Activated T-helper 1 cell treated with anti-CD3 and anti-CD28 coated beads, Interleukin-12 subunit alpha, Interleukin-12 subunit beta, Interleukin-2, Interleukin-4 antibody, amounts not matched to agents 30 ng/mL and 10 ng/mL and 1 ng/mL, durations not matched to agents 14 hours and 24 hours and 36 hours (primary cell): ENCODE measurements at places on chromosomes 2 and 18.

GRCh38 chr2:16013359-16013911 lies 73.1 kb downstream of the MYCN start:
- no peak for DNase-seq
- H3K27ac ChIP-seq: no peak overlapping the region
- no peaks in the 10 kb centered on the region for H3K4me1 ChIP-seq
- H3K36me3 ChIP-seq: no peaks in the 10 kb centered on the region
- H3K4me3 ChIP-seq: no peak overlapping the region
- H3K27me3 ChIP-seq: peaks cover 18% of the 10 kb centered on the region

GRCh38 chr18:29871246-29871645 lies 1171.3 kb downstream of the DSC3 start:
- H3K4me1 ChIP-seq: no peaks in the 10 kb centered on the region
- no peak for DNase-seq
- H3K27me3 ChIP-seq: no peaks in the 10 kb centered on the region
- H3K4me3 ChIP-seq: no peak overlapping the region

DNA sequence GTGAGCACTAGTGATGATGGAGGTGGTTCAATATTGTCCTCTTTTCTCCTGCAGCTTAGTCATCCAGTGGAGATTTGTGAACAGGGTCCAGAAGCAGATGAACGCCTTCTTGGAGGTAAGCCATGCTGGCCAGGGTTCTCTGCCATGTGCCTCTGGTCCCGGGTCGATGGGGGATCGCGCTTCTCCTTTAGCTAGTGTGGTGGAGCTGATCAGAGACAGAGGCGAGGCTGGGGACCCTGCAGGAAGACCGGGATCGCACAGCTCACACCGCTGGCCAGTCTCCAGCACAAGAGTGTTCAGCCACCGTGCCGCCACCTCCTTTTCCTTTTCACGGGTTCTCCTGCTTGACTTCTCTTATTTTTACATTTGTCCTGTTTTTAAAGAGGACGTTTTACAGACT lies 243.4 kb downstream of the ALPK2 start:
- no peaks in the 10 kb centered on the region for H3K27me3 ChIP-seq
- DNase-seq: no peak
- H3K4me3 ChIP-seq: no peak overlapping the region
- H3K4me1 ChIP-seq: no peaks in the 10 kb centered on the region
- H3K27ac ChIP-seq: no peak overlapping the region

GRCh38 chr2:10581021-10581420 lies 108.8 kb downstream of the NOL10 start:
- no peak overlapping the region for H3K4me3 ChIP-seq
- H3K27me3 ChIP-seq: no peaks in the 10 kb centered on the region
- H3K27ac ChIP-seq: no peak overlapping the region
- H3K4me1 ChIP-seq: peaks cover 6% of the 10 kb centered on the region
- DNase-seq: no peak

GRCh38 chr2:127359520-127359919 lies 28.3 kb downstream of the MAP3K2 start:
- H3K4me1 ChIP-seq: peaks cover 37% of the 10 kb centered on the region
- H3K4me3 ChIP-seq: no peak overlapping the region
- H3K36me3 ChIP-seq: peaks cover 3% of the 10 kb centered on the region
- H3K27ac ChIP-seq: no peak overlapping the region

- DNase-seq: no peak
- H3K36me3 ChIP-seq: no peaks in the 10 kb centered on the region
- no peaks in the 10 kb centered on the region for H3K27me3 ChIP-seq
- no peak overlapping the region for H3K4me3 ChIP-seq
- no peaks in the 10 kb centered on the region for H3K4me1 ChIP-seq
These were observed 1096.6 kb downstream of the TSN start for GRCh38 chr2:122851972-122852531.

DNA sequence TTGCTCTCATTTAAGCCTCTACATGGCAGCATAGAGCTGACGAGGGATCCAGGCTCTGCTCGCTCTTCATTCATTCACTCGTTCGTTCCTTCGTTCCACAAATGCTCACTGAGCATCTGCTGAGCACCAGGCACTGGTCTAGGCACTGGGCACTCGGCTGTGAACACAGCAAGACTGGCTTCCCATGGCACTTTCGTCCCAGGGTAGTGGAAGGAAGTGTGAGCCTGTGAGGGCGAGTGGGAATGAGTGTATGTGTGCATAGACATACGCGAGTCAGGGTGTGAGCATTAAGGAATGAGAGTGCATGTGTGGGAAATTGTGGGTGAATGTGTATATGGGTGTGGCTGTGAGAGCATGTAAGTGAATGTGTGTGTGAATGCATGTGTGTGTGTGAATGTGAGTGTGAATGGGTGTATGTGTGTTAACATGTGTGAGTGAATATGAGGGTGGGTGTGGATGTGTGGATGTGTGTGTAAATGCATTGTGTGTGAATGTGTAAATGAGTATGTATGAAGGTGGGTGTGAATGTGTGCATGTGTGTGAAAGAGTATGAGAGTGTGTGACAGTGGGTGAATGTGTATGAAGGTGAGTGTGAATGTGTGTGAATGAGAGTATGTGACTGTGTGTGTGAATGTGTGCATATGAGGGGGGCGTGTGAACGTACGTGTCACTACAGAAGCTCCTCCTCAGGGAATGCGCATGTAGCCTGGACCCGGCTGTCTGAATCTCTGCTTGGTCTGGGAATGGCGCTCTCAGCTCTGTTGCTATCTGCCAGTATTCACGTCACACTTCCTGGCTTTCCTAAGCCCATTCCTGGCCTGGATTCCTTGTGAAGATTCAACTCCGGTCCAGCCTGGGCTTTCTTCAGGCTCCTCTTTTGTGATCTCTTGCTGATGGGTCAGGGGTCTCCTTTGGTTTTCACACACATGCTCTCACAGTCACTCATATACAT lies 28.8 kb downstream of the SNORC start:
- no peaks in the 10 kb centered on the region for H3K4me1 ChIP-seq
- no peak overlapping the region for H3K27ac ChIP-seq
- no peak for DNase-seq
- no peak overlapping the region for H3K4me3 ChIP-seq

- no peak overlapping the region for H3K4me3 ChIP-seq
- peaks cover 13% of the 10 kb centered on the region for H3K27me3 ChIP-seq
- no peaks in the 10 kb centered on the region for H3K36me3 ChIP-seq
- no peaks in the 10 kb centered on the region for H3K4me1 ChIP-seq
- no peak overlapping the region for H3K27ac ChIP-seq
These were observed 17.6 kb upstream of the SLC9A2 start for GRCh38 chr2:102601730-102602129.

- no peak overlapping the region for H3K4me3 ChIP-seq
- H3K27ac ChIP-seq: no peak overlapping the region
- peaks cover 3% of the 10 kb centered on the region for H3K27me3 ChIP-seq
- no peaks in the 10 kb centered on the region for H3K36me3 ChIP-seq
- no peak for DNase-seq
These were observed 194.8 kb downstream of the TPGS2 start for GRCh38 chr18:36633961-36634412.

DNA sequence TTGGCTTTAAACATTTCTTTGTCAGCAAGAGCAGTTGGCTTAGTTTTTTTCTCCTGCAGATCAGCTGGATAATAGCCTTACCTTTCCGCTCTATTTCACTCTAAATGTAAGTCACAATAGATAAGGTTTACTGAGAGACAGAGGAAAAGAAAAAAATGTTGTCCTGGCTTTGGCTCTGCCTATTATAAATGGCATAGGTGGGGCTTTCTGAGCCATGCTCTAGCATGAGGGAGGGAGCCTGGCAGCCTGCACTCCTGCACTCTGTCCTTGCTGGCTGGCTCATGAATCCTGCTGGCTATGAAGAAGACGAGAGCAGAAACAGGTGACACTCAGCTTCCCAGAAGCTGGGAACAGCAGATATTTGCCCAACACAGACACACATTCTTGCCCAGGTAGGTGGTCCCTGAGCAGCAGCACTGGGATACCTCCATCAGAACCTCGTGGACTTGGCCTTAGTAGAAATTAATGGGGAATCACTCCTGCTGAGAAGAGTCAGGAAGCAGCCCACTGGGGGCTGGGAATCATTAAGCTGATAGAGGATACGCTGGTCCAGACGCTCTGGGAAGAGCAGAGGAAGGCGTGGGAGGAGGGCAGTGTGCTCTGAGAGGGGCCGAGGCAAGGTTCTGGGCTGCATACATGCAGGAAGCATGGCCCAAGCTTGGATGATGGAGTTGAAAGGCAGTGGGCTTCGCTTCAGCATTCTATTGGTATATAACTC lies 514.4 kb upstream of the HS6ST1 start:
- no peaks in the 10 kb centered on the region for H3K4me1 ChIP-seq
- no peak overlapping the region for H3K4me3 ChIP-seq
- no peaks in the 10 kb centered on the region for H3K36me3 ChIP-seq
- H3K27me3 ChIP-seq: no peaks in the 10 kb centered on the region
- no peak overlapping the region for H3K27ac ChIP-seq

DNA sequence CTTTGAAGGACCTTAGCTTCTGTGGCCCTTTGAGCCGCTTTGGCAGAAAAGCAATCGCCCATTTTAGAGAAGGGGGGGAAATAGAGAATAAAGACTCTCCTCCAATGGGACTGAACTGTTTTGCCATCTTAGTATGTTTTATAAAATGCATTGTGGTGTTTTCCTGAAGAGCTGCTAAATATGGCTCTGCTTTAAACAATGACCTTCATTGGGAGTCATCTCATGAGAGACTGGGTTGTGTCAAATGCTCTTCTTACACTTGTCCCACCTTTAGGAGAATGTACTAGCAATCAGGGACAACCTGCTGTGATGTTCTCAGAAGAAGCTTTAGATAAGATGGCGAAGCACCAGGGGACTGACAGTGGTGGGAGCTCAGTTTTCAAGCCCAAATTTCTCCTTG lies 418.9 kb upstream of the POU3F3 start:
- H3K36me3 ChIP-seq: no peaks in the 10 kb centered on the region
- no peak overlapping the region for H3K4me3 ChIP-seq
- H3K4me1 ChIP-seq: peaks cover 8% of the 10 kb centered on the region
- no peak for DNase-seq
- H3K27me3 ChIP-seq: peaks cover 1% of the 10 kb centered on the region
